ENCODE measurements at places on chromosomes 16 and 17.

GRCh38 chr17:80751946-80752581 lies 207.4 kb downstream of the RPTOR start:
- DNase-seq: no peak

DNA sequence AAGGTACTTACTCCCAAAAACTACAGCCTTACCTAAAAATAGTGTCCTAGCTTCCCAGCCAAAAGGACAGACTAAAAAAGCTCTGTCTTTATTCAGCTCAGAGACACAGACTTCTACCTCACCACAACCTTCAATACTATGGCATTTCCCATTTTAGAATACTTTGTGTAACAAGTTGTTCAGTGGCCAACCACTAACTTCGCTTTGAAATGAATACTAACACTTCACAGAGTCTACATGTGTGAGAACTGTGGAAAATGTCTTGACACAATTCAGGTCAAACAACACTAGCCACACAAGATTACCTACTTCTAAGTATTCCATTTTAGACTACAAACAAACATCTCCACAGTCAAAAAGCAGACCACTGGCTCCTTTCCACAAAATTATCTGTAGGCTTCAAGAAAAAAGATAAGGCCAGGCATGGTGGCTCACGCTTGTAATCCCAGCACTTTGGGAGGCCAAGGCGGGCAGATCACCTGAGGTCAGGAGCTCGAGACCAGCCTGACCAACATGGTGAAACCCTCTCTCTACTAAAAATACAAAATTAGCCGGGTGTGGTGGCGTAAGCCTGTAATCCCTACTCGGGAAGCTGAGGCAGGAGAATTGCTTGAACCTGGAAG lies 3.2 kb downstream of the HELZ start:
- DNase-seq: no peak

GRCh38 chr17:333626-334396 lies 18.8 kb downstream of the RPH3AL start:
- DNase-seq: no peak

DNA sequence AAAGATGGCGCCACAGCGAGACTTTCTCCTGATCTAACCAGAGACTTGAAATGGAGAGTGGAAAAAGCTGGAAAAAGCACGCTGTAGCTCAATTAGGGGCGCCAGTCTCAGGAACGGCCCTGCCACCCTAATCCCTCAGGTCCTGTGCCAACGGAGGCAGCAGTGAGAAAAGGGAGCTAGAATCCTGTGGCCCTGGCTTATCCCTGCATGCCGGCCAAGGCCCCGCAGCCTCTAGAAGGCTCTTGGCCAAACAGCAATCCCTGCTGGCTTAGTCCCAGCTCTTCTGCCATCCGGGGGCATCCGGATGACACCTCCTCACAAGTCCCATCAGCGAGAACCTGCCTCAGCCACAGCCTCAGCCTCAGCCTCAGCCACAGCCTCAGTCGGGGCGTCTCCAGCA lies 69.8 kb downstream of the MRM3 start:
- no peak for DNase-seq

DNA sequence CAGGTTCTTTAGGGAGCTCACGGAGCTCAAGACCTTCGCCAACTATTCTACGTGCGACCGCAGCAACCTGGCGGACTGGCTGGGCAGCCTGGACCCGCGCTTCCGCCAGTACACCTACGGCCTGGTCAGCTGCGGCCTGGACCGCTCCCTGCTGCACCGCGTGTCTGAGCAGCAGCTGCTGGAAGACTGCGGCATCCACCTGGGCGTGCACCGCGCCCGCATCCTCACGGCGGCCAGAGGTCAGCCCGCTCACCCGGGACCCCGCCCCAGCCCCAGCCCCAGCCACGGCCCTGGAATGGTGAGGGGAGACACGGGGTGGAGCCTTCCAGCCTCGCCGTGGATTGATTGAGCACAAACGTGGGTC lies 13.5 kb downstream of the SARM1 start:
- DNase-seq: no peak
